ENCODE measurements at places on chromosomes 3 and 15.

- no peak for DNase-seq
Measured at GRCh38 chr3:55868347-55868746, 381.2 kb upstream of the WNT5A start.

- no peak for DNase-seq
Measured at GRCh38 chr3:67018789-67019526, 20.9 kb downstream of the KBTBD8 start.

DNA sequence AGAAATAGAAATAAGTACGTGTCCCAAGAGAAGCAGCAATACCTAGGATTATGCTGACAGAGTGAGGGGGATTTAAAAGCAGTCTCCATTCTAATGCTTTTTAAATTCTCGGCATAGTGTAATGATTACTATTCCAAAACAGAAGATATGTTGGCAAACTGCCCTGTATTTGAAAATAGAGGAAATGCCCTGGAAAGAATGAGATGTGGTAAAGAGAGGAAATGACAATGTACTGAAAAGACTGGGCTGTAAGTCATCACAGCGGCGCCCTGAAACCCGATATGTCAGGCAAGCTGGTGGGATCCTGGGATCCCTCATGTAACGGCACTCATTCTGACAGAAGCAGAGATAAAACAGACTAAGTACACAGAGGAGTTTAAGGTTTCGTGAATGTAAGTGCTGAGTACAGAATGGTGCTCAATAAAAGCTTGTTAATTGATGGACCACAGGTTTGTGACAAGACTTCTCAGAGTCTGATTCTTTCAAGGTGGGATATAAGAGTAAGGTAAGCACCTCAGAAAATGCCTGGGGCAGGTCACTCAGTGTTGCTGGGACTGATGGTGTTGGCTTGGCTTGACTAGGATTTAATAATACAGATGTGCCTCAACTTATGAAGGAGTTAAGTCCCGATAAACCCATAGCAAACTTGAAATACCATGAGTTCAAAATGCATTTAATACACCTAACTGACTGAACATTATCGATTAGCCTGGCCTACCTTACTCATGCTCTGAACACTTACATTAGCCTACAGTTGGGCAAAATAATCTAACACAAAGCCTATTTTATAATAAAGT, 91.4 kb downstream of the NFKBIZ start:
- peak; percentile 94 for DNase-seq

DNA sequence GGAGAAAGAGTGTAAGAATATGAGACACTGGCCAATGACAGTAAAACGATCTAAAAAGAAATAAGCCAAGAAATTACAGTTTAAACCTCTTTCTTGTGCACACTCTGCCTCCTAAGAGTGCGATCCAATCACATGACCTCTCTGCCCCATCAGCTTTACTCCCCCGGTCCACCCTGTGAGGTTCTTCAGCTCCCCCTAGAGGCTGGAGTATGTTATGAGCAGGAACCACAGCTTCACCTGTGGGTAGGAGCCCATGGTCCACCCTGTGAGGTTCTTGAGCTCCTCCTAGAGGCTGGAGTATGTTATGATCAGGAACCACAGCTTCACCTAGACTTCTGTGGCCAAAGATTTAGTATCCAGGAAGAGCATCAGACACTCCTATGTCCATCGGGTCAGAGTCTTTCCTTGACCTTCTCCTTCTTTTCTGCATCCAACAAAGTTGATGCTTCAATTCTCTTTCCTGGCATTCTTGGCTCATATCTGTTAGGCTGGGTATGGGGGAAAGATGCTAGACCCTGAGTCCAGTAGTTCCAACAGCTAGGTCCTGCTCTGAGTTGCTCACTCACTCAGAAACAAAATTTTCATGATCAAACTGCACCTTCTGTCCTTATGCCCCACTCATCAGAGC, 164.0 kb downstream of the MINAR1 start:
- DNase-seq = peak; percentile 94

GRCh38 chr3:42043099-42043813, 47.9 kb upstream of the TRAK1 start:
- no peak for DNase-seq

DNA sequence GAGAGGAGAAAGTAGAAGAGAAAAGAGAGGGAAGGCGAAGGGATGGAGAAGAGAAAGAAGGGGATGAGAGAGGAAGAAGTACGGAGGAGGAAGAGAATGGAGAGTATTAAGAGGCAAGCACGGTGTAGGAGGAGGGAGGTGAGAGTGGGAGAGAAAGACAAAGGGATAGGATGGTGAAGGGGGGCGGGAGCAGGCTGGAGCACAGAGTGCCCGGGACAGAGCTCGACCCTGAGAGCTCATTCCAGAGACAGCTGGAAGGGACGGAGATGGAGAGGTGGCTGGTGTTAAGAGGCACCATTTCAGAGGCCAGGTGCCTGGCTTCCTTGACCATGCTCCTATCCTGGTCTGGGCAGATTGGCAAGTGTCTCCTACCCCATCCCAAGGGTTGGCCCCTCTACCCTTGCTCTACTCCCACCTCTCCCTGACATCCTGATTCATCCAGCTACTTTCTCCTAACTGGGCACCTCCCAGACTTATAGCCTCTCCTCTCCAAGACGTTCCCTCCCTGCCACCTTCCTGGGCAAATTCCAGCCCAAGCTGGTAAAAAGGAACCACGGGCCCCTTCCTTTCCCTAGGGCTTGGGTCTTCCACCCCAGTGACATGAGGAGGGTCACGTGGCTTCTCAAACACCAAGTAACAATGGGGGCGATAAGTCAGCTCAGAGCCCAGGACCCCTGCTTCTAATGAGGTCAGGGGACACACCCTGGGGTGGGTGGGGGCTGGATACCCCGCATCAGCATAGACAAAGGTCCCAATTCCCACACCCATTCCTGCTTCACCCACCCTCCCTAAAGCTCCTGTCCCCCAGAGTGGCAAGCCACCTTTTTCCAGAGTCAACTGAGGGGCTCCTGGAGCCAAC, 1.1 kb downstream of the CLCN2 start:
- no peak for DNase-seq

DNA sequence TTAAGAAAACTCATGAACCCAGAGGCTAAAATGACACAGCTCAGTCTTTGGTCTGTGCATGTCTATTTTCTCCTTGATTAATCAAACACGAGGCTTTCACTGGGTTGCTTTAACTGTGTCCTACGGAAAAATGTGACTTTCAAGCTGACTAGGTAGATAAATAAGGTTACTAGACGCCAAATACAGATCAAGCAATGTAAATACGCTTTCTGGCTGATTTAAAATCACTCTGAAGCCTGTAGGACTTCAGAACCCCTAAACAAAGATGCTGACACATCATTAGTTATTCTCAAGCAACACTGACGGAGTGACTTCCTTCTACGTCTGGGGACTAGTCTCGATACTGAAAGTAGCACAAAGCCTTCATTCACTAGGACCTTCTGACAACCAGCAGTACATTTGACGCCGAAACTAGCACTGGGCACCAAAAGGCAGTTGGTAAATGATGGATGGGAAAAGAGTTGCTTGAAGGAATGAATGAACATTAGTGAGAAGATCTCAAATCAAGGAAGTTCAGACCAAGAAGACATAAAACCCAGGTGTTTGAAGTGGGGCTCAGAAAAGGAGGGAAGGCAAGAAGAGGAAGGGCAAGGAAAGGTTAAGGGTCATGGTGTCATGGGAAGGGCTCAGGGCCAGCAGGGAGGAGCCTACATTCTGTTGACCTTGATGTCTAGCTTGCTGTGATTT, 67.1 kb upstream of the CDV3 start:
- DNase-seq = no peak

GRCh38 chr3:195170496-195170895, 100.5 kb downstream of the XXYLT1 start:
- no peak for DNase-seq

DNA sequence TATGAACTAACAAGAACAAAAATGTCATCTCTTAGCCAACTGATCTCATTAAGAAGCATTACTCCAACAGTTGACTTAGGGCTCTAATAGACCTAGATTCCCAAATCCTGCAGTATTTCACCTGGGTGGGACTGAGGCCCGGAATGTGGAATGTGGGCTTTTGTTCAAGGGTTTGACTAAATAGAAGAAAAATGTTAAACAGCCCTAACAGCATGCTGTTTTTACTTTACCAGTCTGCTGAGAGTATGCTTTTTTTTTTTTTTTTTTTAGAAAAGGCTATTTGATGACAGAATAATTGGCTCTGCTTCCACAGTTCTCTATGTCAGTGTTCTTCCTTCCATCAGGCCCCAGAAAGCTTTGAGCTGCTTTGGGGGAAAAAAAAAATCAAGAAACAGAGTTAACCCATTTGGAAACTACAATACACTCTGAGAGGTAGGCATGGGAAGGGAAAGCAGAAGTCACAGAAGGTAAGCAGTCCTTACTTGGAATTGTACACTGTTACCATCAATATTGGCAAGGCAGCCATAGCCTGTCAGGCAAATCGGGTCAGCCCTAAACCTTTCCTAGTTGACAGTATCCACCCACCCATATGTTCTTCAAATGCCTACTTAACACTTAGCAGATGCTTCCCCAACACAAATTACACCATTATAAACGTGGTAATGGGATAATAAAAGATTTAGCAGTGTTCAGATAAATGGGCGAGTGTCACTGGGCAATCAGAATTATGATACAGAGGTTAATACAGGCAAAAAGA, 224.2 kb downstream of the CNTN3 start:
- DNase-seq = no peak
